Stimulated activated CD8-positive, alpha-beta memory T cell treated with anti-CD3 and anti-CD28 coated beads, Interleukin-15, amount 100 ng/mL, for 1 hour (primary cell): ENCODE measurements at places on chromosomes 2 and 18.

GRCh38 chr2:136127356-136127755 lies 9.4 kb upstream of the CXCR4 start:
- no peak for DNase-seq

DNA sequence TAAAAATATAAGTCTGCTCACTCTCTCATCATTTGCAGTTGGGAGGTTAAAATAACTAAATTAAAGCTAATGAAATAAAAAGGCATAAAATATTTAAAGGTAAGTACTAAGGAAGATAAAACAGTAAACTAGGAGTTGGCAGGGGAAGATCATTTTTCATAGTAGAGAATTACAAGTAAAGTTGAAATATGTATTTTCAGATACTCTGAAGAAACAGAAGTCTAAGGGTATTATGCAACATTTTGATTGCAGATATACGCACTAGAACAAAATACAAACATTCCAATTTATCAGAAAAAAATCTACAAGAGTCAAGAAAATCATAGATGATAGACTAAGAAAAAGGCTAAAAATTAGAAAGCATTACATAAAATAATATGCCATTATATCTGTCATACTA lies 167.6 kb upstream of the CTAGE1 start:
- DNase-seq = no peak

GRCh38 chr2:241451840-241452506 lies 56.4 kb downstream of the STK25 start:
- no peak for DNase-seq

DNA sequence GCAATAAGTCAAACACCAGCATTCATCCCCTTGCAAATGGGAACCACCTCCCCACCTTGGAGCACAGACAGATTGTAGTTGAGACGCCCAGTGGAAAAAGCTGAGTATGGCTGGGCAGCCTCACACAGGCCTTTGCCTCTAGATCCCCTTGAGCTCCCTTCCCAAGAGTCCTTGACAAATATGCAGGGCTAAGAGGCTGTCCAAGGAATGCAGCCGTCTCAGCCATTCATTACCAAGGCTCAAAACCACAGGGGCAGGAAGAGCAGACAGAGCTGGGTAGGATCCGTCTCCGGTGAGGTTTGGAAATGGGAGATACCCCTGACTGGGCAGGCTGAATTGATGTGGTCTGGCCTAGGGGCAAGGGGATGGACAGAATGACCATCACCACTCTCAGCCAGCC lies 557.1 kb downstream of the TNS1 start:
- no peak for DNase-seq

DNA sequence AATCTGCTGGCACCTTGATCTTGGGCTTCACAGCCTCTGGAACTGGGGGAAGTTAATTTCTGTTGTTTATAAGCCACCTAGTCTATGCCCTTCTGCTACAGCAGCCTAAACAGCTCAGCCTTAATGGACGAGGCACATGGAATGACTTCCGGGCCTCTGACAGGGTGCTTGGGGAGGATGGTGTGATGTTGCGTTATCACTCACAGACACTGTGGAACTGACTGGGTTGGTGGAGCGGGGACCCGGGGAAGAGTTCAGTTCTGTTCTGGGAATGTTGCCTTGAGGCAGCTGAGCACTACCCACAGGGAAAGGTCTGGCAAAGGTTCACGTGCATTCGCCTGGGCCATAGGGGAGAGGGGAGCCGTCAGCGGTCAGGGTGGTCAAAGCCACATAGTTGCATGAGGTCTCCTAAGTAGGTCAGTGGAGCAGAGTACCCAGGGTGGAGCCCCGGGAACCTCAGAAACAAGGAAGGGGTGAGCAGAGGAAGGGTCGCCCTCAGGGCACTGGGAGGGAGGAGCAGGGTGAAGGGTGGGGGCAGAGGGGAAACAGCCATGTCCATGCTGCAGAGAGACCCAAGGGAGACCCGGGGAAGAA lies 36.2 kb downstream of the LRRFIP1 start:
- DNase-seq = no peak

DNA sequence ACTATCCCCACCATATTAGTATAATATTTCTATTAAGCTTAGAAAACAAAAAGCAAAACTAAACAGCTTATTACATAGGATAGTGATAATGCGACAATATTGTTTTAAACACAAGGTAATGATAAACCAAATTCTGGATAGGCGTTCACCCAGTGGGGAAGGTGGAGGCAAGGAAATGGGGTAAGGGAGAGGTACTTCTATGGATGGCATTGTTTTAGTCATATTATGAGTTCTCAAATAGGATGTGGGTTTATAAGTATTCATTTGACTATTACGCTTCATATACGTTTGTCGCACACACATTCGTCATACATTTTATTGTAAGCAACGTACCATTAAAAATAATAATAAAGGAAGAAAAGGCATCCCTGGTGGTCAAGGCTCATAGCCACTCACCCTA lies 88.8 kb upstream of the DNMT3A start:
- DNase-seq = no peak

- no peak for DNase-seq
These were observed 32.4 kb downstream of the NDUFAF7 start for GRCh38 chr2:37263839-37264238.

GRCh38 chr2:88048541-88048940 lies 7.0 kb downstream of the KRCC1 start:
- DNase-seq = no peak

DNA sequence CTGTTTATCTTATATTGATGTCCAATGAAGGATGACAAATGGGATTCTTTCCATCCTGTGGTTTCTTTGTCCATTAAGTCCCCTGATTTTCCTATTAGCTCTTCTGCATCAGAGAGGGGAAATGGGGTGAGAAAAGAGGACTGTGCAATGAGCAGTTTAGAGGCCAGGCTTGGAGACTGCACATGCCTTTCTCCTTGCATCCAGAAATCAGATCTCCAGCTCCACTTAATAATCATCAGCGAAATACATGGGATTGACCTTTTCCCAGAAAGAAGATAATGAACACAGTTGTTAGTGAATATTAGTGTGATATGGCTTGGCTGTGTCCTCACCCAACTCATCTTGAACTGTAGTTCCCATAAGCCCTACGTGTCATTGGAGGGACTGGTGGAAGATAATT lies 697.4 kb downstream of the CBLN2 start:
- no peak for DNase-seq

- no peak for DNase-seq
These were observed 113.9 kb downstream of the MYO5B start for GRCh38 chr18:50080932-50081560.

DNA sequence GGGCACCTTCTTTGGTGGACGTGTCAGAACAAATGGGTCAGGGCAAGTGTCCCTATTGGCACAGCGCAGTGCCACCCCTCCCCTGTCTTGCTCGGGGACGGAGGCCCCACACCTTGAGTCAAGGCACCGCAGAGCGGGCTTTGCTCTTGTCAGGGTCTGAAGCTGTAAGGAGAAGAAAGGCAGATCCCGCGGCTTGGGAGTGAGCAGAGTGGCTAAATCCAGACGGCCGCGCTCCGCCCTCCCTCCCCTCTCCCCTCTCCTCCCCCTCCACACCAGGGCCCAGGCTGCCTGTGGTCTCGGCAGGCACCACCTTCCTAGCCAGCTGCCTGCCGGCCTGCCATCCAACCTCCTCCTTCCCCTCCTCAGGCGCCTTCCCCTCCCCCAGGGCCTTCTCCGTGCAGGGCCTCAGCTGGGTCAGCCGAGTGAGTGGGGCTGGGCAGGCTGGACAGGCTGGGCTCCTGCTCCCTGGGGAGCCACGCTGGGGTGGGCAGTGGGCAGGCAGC lies 25.8 kb downstream of the SPEG start:
- DNase-seq = no peak

DNA sequence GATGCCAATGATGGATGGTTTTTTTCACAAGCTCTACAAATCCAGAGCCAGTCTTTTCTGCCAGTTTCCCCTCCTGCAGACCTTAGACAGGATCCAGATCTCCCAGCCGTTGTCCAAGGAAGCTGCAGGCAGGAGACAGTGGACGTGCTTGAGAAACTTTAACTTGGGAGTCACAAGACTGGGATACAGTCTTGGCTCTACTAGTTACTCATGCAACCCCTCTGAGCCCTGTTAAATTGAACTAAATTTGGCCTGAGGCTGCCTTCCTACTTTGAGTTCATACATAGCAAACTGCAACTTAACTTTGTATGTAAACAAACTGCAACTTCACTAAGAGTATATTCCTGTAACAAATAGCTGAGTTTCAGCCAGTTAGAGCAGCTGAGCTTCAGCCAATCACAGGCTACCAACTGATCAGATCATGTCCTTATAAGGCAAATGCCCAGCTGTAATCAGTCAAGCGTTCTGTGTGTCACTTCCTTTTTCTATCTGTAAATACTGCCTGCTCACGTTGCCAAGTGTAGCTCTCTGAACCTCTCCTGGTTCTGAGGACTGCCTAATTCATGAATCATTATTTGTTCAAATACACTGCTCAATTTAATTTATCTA lies 140.9 kb downstream of the CAPN13 start:
- no peak for DNase-seq

DNA sequence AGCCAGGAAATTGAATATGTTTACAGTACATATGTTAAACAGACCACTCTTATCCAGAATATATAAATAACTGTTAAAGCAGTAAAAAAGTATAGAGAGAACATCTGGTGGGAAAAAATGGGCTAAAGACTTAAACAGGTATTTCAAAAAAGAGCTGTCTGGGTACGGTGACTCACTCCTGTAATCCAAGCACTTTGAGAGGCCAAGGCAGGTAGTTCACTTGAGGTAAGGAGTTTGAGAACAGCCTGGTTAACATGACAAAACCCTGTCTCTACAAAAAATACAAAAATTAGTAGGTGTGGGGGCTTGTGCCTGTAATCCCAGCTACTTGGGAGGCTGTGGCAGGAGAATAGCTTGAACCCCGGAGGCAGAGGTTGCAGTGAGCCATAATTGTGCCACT lies 171.4 kb upstream of the FSIP2 start:
- DNase-seq = no peak

DNA sequence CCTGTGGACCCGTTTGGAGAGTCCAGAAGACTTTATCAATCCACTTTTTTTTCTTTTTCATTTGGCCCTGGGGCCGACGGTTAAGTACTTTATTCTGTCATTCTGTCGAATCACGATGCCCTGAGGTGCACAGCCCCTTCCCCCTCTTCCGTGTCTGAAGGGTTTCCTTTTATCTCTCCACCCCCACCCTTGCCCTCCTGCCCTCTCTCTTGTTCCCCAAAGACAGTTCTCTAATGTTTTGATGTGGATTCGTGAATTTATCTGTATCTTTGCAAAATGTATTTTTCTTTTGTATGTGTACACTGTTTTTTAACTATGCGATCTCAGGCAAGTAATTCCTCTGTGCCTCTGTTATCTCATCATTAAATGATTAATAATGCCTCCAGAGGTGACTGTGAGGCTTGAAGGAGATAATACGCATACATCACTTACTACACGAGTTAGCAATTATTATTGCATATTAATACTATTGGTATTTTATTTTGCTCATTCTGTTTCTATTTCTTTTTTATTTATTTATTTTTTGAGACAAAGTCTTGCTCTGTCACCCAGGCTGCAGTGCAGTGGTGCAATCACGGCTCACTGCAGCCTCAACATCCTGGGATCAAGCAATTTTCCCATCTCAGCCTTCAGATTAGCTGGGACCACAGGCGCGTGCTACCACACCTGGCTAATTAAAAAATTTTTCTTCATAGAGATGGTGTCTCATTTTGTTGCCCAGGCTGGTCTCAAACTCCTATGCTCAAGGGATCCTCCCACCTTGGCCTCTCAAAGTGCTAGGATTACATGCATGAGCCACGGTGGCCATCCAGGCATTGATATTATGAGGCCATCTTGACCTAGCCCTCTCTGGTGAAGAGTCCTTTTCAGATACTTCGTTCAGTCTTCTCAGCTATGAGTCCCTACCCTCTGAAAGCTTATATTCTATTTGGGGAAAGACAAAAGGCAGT lies 1.4 kb upstream of the CASP8 start:
- no peak for DNase-seq

GRCh38 chr2:201413143-201413542 lies 38.1 kb downstream of the TRAK2 start:
- DNase-seq = no peak

- DNase-seq = no peak
These were observed 1.9 kb downstream of the GLI2 start for GRCh38 chr2:120737340-120738101.

DNA sequence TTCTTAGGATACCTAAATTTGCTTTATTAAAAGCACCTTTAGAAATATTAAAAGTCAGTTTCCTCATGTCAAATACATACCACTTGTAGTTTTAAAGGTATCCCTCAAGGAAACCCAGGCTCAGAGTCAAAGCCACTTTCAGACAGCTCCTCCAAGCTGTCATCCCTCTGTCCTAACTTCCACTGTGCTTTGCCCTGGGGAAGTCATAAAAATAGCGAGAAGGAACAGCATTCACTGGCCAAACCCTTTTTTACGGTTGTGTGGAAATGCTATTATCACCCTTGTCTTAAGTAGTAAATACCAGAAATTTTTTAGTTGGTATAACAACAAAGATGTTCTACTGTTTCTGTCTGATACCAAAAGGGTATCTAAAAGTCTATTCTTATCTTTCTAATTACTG lies 680.5 kb downstream of the ZEB2 start:
- no peak for DNase-seq

DNA sequence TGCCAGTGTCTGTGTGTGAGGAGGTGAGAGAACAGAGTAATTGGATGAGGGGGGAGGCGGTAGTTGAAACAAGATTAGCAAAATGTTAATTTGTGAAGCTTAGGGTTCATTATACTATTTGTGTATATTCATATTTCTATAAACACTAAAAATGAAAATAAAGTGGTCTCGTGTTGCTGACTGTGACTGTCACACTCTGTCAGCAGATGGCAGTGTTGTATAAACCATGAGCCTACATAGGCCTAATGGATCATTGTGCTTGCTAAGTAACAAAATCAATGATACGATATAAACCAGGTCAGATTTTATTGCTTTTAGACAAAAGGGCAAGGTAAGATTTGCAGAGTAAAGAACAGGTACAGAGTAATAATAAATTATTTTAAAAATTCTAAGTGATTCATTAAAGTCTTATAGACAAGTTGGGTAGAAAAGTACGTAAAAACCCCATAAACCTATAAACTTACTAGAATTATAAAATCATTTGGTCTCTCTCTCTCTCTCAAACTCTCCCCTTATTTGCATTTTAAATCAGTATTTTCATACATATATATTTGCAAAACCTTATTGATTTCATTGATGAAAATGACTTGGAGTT lies 182.7 kb downstream of the RPIA start:
- DNase-seq = peak; percentile 8

- no peak for DNase-seq
These were observed 223.2 kb downstream of the ALK start for GRCh38 chr2:29698216-29698615.

GRCh38 chr2:8009010-8009597 lies 672.8 kb upstream of the ID2 start:
- DNase-seq = no peak

- no peak for DNase-seq
These were observed 77.8 kb upstream of the DTNA start for GRCh38 chr18:34632321-34632720.

DNA sequence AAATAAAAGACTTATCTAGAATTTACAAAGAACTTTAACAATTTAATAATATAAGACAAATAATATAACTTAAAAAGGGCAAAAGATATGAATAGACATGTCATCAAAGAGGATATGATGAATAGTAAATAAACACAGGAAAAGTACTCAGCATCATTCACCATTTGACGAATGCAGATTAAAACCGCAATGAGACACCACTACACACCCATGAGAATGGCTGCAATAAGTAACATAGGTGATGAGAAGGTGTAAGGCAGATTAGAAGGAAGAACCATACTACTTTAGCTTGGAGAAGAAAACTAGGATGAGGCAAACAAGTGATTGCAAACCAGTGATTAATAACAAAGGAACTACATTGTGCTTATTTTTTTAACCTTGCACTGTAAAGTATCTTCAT lies 152.0 kb downstream of the CYRIA start:
- no peak for DNase-seq

GRCh38 chr18:26383454-26384270 lies 157.4 kb downstream of the TAF4B start:
- no peak for DNase-seq
